ENCODE measurements at places on chromosomes 3 and 15.

DNA sequence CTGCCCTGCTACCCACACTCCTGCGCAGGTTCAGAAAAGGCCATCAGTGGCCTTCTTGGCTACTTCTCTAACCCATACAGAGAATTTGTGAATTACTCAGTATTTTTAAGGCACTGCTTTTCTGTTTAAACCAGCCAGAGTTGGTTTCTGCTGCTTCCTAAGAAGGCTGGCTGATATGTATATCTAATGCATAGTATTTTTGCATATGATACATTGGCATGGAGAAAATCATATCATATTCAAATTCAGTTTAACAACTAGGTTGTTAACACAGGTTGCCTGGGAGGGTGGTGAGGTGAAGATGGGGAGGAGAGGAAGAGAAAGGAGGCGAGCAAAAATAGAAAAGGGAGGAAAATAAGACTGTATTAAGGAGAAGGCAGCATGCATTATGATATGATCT is 132.8 kb upstream of the ADPGK start:
- DNase-seq: no peak

DNA sequence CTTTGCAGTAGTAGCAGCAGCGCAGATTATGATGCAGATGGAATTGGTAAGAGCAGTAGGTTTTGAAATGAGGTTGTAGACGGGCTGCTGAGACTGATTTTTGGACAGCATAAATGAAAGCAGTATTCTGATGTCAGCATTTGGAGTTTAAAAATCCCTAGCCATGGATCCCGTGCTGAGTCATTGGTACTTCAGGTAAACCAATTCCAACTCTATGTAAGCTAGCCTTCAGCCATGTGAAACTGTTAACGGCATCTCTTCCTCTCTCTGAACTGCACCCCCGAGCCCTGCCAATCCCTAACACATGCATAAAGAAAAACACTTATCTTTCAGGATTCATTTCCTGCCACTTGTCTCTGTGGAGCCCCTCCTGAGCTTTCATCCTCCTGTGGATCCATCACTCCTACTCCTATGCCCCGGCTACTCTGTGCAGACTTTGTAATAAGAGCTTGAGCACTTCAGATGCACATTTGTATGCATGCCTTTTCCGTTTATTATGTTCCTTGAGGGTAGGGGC is 119.0 kb downstream of the AKAP13 start:
- DNase-seq: no peak

DNA sequence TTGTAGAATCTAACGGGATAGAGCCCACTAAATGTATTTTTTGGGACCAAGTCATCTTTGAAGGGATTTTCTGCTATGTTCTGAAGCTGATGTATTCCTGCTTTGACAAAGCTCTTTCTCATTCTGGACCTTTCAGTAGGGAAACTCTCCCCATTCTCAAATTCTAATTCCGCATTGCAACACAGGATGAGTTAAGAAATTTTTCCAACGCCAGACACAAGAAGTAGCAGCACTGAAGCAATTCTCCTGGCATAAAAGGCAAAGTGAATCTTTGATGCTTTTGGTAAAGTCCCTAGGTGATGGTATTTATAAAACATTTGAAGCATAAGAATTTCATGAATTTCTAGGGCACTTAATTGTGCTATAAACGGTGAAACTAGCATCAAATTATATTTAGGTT is 76.8 kb downstream of the ZPLD1 start:
- DNase-seq: no peak

DNA sequence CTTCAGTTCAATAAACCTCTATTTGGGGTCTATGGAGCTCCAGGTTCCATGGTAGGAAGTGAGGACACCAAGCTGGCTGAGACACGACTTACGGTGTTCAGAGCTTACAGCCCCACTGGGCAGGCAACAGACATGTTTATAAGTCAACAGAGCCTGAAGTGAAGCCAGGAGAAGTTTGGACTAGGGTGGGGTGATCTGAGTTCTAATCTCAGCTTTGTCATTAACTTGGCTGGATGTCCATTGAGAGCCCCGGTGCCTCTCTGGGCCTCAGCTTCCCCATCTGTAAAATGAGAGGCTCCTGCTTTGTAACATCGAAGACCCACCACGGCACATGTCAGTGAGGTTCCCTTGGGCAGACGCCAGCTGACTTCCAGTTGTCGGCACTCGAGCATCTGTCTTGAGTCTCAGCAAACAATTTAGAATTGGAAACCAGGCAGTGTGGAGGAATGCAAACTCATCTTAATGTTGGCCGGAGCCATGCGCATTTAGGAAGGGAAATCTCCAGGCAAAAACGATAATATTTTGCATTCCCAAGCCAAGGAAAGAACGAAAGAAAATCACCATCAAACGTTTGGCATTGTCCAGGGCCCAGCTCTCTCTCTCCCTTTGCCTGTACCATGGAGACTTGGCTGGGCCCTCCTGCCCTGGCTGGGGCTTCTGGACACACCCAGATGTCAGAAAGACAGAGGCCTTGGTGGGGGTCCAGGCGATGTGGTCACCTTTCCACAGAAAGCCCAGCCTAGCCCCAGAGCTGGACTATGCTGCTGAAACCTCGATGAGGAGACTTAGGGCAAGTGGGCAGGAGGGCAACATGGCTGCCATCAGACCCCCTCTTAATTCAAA is 18.4 kb downstream of the ITGA11 start:
- DNase-seq: no peak

DNA sequence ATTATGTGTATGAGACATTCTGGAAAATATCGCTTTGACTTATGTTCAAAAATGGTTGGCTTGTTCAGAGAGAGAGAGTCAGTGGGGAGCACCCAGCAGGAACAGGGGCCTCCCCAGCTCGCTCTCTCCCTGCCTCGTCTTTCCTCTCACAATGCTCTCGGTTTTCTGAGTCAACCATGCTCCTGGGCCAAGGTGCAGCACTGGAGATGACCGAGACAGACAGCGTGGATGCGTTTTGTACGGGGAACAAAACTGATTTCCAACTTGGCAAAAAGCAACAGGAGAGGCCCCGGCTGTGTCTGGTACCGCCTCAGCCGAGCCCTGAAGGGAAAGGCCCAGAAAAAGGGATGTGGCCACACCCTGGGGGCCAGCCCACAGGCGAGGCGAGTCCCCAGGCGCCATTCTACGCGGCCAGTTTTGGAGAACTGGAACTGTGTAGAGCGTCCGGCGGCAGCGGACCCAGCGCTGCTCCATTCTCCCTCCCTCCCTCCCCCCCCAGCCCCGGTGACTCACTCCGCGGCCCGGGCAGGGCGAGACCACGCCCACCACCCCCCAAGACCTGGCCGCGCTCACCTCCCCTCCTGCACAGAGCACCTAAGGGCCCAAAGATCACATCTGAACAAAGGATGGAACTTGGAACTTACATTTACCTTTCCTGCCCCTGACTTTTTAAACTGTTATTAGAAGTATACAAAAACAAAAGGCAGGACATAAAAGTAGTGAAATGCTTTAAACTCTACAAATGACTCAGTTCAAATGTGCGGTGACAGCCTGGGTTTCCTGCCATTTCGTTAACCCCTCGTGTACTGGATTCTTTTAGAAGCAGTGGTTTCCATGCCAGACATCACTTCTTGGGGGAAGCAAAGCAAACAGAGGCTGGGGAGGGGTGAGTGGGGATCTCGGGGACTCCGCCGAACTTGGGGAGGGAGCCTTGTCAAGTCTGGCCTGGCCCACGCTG is 12.7 kb downstream of the ATP10A start:
- DNase-seq: peak; percentile 56

GRCh38 chr3:128482666-128483656 is 10.0 kb downstream of the GATA2 start:
- no peak for DNase-seq

DNA sequence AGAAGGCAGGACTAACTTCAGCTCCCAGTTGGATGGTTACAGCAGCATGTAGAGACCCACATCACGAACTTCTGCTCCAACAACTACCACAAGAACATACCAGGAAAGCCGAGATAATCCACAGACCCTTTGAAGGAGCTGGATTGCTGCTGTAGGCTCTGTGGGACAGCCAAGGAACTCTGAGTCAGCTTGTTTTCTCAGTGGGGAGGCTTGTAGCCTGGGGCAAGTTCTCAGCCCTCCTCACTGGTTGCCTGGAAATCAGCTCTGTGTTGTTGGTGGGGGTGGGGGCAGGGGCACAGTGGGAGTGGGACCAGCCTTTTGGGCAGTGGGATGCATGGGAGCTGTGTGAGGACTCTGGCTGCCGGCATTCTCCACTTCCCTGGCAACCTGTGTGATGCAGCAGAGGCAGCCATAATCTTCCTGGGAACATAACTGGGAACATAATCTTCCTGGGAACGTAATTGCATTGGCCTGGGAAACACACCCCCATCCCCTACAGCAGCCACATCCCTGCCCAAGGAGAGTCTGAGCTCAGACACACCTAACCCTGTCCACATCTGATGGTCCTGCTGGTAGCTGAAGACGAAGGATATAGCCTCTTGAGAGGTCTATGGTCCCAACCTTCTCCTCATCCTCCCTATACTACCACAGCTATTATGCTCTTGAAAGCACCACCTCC is 153.1 kb downstream of the PEAK1 start:
- DNase-seq: no peak

GRCh38 chr3:12706504-12707253 is 42.8 kb upstream of the RAF1 start:
- DNase-seq: peak; percentile 10

DNA sequence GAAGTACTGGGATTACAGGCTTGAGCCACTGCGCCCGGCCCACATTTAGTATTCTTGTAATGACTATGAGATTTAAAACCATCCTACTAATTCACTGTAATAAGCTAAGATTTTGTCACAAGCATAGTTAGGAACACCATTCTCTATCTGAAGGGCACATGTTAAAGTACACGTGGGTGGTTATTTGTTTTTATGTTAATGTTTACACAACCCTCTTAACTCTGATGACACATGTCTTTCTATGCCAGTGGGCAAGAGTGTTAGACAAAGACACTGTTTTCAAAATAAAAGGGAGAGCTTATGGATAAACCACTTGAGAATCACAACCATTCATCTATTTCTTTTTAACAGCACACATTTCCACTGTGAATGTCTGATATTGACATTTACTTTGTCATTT is 537.6 kb upstream of the IL12A start:
- DNase-seq: no peak

- DNase-seq: no peak
These were observed 37.4 kb downstream of the MYO1E start for GRCh38 chr15:59335207-59335786.

GRCh38 chr15:73601451-73602445 is 31.4 kb downstream of the NPTN start:
- no peak for DNase-seq

GRCh38 chr15:85016275-85016674 is 34.6 kb downstream of the PDE8A start:
- DNase-seq: no peak

DNA sequence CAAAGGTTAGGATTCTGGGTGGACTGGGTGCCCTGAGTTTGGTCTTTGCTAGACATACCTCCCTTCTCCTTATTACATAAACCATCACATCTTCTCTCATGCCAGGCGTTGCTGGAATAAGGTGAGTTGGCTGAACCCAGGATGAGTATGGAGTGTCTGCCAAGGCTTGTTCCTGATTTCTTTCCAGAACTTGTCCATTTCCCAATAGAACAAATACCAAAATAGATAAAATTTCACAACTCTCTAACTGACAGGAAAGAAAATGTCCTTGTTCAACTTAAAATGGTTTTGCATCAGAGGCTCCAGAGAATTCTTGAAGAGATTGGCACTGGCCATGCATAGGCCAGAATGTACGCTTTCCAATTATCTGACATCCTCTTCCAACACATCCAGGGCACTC is 291.9 kb downstream of the IGSF11 start:
- no peak for DNase-seq

GRCh38 chr3:50323614-50324199 is 1.2 kb upstream of the HYAL2 start:
- no peak for DNase-seq

DNA sequence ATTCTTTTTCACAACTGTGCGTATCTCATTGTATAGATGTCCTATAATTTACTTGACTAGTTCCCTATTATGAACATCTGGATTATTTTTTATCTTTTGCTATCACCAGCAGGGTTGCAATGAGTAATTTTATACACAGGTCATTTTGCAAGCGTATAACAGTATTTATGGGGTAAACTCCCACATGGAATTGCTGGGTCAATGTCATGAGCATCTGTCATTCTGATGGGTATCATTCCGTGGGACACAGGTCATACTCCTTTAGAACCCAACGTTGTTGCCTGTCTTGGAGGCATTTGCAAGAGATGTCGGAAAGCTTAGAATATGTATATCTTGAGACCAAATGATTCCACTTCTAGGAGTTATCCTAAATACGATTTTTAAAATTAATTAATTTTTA is 12.9 kb downstream of the BHLHE40 start:
- DNase-seq: no peak

- DNase-seq: no peak
These were observed 51.4 kb downstream of the FLNB start for GRCh38 chr3:58059349-58060321.

DNA sequence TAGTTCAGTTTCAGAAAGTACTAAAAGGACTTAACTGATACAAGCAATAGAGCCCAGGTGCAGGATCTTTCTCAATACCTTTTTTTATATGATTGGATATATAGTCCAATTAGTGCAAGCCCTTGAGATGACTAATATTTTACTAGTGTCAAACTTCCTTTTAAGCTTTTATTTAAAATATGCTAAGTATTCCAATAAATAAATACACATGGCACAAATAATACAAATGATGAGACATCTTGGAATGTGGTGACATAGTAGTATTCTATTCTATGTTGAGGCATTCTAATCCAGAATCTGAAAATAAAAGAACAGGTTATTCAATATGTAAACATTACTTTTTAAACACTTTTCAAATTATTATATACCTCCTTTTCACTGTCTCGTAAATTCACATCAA is 670.0 kb downstream of the SI start:
- no peak for DNase-seq

DNA sequence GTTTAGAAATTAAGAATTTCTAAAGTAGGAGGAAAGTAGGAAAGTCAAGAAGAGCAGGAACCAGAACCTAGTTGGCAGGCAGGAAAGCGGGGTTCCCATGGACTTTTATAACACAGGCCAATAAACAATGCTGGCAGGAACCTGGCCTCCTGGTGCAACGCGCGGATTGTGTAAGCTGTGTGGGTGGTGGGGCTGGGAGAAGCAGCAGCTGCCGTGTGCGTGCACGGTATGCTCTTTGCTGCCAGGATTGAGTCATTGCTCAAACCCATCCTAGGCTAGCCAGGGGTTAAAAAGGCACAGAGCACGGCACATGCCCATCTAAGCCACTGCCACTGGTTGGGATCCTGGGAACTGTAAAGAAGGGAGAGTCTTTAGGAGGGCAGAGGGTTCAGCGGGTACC is 209.9 kb upstream of the RGMA start:
- DNase-seq: no peak

- no peak for DNase-seq
These were observed 46.5 kb downstream of the SYNPR start for GRCh38 chr3:63324621-63325020.

- no peak for DNase-seq
These were observed 10.0 kb downstream of the PLXND1 start for GRCh38 chr3:129596194-129597086.

DNA sequence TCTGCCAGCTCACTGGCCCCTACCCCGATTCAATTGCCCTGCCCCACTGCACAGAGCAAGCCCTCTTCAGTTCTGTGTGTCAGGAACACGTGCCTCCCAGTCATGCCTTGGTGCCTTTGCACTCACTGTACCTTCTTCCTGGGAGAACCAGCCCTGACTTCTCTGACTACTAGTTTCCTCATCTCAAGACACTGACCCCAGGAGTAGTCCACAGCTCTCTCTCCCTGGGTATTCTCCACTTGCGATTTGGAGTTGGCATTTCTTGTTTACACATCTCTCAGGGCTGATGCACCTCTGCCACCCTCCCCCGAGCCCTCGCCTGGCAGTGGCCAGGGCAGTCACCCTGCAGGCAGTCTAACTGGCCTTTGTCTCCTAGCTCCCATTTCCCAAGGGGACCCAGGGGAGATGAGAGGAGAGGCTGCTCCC is 5.7 kb downstream of the CISH start:
- DNase-seq: no peak

Measured in activated T-helper 1 cell treated with anti-CD3 and anti-CD28 coated beads, Interleukin-2, amount 50 U/mL, for 16 hours (primary cell).